ENCODE measurements at places on chromosomes 5 and 9.

- no peak for DNase-seq
Measured at GRCh38 chr9:131300444-131300843, 10.9 kb downstream of the PLPP7 start.

- no peak for DNase-seq
Measured at GRCh38 chr9:124576751-124577150, 69.6 kb upstream of the NR5A1 start.

GRCh38 chr5:138035605-138036537 is 3.0 kb upstream of the FAM13B start:
- DNase-seq = no peak

DNA sequence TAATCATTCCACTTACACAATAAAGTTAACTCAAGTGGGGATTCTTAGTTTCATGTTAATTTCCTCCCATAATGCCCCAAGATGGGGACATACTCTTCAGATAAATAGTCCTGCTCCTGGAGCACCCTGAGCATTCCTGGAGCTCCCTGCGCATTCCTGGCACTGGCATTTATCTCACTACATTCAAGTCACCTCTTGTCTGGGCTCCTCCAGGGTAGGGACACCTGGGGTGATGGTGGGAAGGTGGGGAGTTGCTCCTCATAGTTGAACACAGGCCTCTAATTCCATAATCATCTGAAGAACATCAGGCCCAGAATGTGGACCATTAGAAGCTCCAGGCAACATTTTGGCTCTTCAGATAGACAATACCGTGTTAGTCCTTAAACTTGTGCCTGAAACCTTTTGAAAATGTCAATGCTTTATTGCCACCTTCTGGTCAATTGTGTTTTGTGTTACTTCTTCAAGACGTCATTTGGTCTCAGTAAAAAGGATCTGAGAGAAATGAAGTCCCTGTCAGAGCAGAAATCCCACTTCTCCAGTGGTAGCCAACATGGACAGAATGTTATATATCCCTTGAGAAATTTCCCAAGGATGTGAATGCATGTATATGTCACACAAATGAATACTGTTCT is 14.2 kb upstream of the AGGF1 start:
- DNase-seq = no peak

DNA sequence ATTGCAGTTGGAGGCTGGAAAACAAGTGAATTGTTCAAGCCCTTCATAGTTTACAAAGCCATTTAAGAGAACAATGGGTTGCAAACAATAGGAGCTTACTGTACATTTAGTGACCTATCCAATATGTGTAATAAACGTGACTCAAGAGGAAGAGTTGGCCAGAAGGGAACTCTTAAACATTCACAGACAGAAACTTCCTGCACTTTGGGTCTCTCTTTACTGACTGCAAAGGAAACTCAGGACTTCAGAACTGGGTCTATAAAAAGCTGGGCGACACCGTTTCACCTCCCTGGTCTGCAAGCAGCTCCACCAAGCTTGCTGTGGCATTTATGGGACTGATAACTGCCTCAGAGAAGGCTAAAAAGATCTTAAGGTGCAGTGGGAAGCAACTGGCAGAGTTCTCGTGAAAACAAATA is 48.7 kb upstream of the SPATA31D4 start:
- DNase-seq = no peak

- DNase-seq = no peak
Measured at GRCh38 chr5:4245076-4245475, 649.4 kb downstream of the IRX1 start.

DNA sequence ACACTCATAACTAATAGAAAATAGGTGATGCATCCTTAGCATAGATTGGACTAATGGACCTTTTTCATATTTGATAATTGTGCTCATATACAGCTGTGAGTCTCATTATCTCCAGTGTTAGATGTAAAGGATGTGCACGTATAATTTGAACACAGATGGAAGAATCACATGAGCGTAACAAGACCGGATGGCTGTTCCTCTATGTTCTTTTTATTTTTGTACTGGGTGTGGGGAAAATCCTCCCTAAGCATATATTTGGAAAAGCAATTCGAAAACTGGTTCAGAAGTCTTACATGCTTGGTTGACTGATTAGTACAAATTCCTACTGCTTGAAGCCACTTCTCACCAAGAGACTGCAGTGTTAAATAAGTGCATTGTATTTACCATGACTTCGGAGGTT is 230.2 kb downstream of the AOPEP start:
- no peak for DNase-seq

- no peak for DNase-seq
Measured at GRCh38 chr5:25891691-25892090, 1146.7 kb downstream of the CDH9 start.

DNA sequence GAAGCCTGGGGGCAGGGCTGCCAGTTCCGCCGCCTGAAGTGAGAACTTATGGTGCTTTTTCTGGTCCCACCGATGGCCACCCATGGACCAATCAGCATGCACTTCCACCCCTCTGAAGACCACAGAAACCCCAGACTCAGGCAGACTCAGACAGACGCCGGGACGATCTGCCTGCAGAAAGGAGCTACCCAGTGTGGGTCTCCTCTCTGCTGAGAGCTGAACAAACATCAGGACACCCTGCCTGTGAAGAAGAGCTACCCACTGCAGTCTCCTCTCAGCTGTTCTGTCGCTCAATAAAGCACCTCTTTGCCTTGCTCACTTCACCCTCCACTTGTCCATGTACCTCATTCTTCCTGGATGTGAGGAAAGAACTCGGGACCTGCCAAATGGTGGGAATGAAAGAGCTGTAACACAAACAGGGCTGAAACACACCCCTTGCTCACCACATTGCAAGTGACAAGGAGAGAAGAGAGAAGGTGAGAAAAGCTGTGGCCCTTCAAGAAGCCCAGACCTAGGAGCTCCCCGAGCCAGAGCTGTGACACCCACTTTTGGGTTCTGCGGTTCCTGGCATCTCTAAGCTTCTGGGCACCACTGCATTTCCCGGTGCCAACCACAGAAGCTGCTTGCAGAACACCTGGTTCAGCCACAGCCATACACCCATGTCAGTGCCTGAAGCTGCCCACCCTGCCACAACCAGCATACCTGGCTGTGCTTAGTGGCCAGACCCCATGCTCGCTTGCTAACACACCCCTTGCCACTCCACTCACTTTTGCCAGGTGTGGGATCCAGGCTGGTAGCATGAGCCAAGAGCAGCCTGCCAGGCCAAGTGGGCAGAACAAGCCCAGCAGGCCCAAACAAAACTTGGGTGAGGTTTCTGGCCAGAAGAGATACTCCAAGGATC is 114.3 kb upstream of the TSLP start:
- DNase-seq = no peak

- DNase-seq = no peak
Measured at GRCh38 chr5:172342918-172343317, 59.4 kb upstream of the UBTD2 start.

DNA sequence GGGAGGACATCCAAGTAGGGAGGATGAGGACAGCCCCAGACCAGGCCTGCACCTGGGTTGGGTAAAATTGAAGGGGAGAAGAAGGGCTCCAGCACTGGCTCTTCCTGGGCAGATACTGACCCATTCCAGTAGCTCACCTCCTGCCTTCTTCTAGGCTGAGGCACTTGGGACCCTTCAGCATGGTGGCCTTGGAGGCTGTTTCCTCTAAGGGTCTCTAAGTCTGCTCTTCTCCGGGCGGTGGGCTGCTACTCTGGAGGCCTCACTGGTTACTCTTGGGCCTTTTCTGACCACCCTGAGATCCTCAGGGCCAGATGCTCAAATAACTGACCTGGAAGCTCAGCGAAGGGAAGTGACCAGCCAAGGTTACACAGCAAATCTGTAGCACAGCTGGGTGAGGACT is 2.8 kb upstream of the TIFAB start:
- DNase-seq = no peak

DNA sequence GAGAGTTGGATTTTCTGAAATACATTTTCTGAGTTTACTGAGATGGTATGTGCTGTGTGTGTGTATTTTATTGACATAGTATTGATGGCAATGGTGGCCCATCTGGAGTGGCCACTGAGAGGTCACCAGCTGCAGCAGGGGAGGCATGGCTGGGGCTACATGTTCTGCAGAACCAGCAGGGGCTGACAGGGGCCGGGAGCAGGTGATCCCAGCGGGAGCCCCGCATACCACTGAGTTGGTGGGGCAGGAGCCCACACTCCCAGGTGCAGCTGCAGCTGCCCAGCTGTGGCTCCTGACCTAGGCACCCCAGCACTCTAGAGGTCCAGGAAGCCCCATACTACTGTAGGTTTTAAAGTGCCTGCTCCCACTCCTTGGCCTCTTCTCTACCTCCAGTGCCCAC is 1044.2 kb upstream of the CDH9 start:
- DNase-seq = no peak

DNA sequence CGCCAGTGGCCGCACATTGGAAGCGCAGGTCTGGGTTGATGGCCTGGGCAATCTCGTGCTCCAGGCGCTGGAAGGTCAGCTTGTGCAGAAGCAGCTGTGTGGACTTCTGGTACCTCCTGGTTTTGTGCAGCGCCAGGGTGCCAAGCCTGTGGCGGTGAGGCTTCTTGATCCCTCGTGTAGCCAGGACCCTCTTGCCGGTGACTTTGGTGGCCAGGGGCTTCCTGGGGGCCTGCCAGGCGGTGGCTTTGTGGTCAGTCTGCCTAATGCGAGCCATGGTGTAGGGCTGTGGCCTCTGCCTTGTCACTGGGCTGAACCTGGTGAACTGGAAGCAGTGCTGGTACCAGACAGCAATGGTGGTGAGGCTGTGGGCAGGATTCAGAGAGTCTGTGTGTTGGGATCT is 6.2 kb upstream of the TAF11L13 start:
- no peak for DNase-seq

GRCh38 chr5:167639766-167640165 is 651.7 kb upstream of the WWC1 start:
- no peak for DNase-seq

DNA sequence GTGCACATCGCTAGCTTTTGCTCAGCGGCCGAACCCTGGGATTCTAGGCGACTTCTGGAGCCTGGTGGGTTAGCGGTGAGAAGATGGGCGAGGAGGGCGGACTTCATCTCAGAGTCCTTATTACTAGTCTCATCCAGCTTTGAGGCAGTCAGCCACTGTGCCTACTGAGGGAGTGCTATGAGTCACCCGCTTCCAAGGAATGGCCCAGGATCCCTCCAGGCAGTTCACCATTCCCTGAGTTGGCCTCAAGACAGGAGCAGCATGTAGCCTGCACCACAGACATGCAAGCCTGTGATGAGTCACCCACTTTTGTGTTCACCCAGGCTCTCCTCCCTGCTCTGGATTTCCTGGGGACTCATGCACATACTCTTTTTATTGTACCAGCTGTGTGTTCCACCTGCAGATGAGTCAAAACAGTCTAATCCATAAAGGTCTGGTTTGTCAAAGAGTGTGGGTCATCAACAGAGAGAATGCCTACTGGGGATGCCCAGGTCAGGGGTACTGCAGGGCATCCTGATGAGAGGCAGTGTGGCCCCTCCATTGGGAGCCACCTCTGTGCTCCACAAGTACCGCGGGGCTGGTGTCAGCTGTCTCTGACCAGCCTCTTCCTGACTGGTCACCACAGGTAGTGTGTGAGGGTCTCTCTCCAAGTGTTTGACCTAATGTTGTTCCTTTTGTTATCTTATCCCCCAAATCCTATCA is 20.2 kb downstream of the SLC22A5 start:
- DNase-seq = no peak

DNA sequence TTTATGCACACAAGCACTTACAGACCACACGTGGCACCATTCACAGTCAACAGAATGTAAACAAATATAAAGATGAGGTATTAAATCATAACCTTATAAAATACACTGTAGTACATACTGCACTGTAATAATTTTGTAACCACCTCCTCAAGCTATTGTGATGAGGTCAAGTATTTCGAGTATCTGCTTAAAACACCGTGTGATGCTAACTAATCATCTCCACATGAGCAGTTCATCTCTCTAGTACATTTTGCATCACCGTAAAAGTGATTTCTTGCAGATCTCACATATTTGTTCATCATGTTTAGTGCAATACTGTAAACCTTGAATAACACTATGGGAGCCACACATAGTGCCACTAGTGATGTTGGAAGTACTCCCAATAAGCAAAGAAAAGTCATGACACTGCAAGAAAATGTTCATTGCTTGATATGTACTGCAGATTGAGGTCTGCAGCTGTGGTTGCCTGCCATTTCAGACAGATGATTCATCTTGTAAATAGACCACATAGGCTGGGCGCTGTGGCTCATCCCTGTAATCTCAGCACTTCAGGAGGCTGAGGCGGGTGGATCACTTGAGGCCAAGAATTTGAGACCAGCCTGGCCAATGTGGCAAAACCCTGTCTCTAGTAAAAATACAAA is 44.3 kb downstream of the FOXB2 start:
- no peak for DNase-seq

DNA sequence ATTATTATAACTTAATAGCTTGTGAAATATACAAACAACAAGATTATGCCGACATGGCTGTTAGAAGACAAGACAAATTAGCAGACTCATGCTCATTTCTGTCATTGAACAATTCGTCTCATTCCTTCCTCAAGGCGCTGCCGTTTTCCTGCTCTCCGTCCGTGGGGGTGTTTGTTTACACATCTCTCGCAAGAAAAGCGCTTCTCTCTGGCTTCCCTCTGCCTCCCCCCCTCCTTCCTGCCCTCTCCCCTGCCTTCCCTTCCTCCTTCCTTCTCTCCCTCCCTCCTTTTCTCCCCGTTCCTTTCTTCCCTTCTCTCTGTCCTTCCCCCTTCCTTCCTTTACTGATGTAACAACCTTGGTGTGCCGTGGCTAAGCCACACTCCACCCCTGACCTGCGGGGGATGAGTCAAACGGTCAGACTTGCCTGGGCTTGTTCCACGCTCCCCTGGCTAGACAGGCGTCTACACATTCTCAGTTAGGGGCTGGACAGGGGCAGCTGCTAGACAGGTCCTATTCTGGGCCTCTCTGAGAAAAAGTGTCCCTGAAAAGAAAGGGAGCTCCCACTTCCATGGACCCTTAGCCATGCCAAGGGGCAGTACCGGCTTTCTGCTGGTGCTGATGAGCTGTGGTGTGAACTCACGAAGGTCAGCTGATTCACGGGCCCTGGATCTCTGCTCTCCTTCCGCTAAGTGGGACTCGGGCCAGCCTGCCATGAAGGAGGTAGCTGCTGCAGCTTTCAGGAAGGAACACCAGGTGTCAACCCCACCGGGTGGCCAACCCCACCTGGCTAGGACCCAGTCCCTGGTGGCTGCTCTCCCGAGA is 32.0 kb upstream of the SPTLC1 start:
- no peak for DNase-seq

DNA sequence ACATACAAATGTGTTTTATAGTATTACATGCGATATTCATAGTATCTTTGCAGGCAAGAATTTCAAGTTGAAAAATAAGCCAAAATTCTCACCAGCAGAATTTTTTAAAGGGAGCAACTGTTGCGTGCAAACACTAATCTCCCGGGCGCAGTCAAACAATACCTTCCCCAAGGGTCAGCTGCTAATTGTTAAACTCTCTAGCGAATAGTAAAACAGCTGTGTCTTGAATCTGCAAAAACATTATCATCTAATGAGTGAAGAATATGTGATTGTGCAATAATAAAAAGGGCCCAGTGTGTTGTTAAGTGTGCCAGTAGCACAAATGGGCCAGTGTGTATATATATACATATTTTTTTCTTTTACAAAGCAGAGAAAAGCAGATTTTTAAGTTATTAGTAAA is 131.4 kb downstream of the CCDC192 start:
- no peak for DNase-seq
